ENCODE measurements at places on chromosomes 3 and 15.

GRCh38 chr15:80698676-80699075 is 3.6 kb downstream of the ABHD17C start:
- no peak for DNase-seq

GRCh38 chr3:17115186-17115585 is 230.4 kb downstream of the PLCL2 start:
- DNase-seq: no peak

GRCh38 chr15:70314018-70314354 is 216.3 kb upstream of the TLE3 start:
- no peak for DNase-seq

DNA sequence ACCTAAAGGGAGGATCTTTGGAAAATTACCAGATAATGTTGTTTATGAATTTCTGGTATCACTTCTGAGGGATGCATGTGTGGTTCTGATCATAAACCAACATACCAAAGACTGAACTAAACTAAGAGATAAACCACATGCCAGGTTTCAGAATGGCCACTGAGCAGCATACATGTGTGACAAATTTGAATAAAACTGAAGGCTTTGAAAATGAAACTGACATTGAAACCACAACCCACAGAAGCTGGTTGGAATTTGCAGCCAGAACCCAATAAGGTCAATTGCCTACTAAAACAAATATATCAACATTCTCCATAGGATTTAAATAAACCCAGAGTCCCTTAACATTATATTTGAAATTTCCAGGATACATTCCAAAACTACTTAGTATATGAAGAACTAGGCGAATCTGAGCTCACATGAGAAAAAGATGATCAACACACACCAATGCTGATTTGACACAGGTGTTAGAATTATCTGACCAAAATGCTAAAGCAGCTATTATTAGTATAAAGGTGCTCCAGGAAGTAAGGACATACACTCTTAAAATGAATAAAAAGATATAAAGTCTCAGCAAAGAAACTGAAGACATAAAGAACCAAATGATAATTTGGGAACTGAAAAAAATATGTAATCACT is 125.0 kb downstream of the ZNF280D start:
- no peak for DNase-seq

GRCh38 chr3:184506561-184506991 is 55.0 kb upstream of the EPHB3 start:
- no peak for DNase-seq

- no peak for DNase-seq
These were observed 75.4 kb downstream of the SEC22A start for GRCh38 chr3:123277106-123277505.

DNA sequence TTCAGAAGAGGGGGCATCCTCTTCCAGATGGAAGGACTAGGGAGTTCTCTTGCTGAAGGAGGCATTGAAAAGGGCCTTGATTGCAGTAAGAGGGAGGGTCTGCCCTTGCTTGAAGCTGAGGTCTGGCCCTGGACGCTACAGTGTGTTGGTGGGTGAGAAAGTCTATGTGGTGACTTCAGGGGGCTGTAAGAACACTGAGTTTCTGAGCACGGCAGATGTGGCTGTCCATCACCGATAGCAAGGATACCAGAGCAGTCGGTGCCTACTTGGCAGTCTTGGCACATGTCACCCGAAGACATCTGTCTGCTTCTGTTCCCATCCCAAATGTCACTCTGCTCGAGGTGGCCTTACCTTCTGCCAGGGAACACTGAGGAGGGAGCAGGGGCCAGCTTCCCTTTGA is 631.1 kb upstream of the CFAP20DC start:
- no peak for DNase-seq
